CD4-positive, alpha-beta T cell treated with Interleukin-17A for 1 hour (primary cell): ENCODE measurements at places on chromosomes 2 and 18.

DNA sequence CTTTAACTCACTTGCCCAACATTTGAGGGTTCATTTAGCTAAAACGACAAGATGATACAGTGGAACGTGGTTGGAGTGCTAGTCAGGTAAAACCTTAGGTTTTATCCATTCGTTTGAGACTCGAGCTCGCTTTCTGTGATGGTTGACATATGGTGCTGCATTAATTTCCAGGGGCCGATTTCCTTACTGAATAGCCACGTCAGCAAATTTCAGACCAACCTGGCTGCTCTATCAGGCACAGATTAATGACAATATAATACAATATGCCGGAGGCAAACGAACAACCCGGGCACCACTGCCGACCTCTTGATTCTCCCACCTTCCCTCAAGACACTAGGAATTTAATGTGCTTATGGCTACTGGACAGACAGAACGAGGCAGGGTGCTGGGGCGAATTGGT, 42.0 kb downstream of the NABP1 start:
- no peak for DNase-seq

DNA sequence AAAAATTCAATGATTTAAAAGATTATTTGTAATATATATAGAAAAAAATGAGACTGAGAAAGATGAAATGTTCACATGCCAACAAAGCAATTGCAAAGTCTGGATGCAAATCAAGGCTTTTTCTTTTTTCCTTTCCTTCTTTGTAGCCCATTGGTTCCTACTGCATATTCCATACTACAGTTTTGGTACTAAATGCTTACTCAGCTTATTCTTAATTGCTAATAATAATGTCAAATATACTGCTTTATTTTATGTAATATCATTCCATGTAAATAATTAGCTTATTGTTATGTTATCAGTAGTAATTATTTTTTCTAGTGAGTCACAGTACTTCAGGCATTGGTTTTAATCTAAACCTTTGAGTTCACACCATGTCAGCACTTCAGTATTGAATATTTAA, 407.4 kb upstream of the LRRTM1 start:
- DNase-seq, result no peak

DNA sequence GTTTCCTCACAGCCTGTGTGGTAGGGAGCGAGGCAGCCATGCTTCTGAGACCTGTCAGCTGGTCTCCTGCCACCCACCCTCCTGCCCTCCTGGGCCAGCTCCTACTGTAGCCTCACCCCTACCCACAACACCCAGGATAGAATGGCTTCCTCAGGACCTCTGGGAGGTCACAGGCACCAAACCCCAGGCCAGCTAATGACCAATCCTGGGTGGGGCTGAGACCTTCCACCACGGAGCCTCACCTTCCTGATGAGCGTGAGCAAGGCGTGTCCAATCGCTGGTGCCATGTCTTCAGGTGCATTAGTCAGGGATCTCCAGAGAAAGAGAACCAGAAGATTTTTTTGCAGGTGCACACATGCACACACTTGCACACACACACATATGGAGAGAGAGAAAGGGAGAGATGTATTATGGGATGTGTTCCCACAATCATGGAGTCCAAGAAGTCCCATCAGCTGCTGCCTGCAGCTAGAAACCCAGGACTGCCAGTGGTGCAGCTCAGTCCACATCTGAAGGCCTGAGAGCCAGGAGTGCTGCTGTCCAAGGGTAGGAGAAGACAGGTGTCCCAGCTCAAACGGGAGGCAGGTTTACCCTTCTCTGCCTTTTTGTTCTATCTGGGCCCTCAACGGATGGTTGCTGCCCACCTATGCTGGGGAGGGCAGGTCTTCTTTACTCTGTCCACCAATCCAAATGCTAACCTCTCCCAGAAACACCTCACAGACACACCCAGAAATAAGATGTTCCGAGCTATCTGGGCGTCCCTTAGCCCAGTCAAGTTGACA, 70.4 kb upstream of the HDAC4 start:
- DNase-seq, result no peak

DNA sequence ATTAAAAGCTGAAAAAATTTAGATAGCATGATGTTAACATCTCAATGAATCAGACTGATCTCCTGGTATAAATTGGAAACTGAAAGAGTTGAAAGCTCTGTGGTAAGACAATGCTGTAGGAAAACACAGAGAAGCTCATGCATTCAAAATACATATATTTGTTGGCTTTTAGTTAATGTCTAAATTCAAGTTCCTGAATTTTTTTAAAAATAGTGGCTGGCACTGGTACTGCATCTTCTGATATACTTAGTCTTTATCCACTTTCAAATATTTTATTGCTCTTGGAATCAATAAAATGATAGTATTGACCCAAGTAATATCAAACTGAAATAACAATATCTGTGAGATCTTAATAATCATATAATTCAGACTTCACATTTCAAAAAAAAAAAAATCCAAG, 151.4 kb upstream of the FIGN start:
- DNase-seq, result no peak

- no peak for DNase-seq
Observed at GRCh38 chr18:79910563-79911343, 40.7 kb downstream of the SLC66A2 start.

GRCh38 chr2:237411683-237412423, 2.1 kb downstream of the COL6A3 start:
- DNase-seq, result no peak

- DNase-seq, result no peak
Observed at GRCh38 chr2:163571423-163572102, 164.2 kb downstream of the FIGN start.

DNA sequence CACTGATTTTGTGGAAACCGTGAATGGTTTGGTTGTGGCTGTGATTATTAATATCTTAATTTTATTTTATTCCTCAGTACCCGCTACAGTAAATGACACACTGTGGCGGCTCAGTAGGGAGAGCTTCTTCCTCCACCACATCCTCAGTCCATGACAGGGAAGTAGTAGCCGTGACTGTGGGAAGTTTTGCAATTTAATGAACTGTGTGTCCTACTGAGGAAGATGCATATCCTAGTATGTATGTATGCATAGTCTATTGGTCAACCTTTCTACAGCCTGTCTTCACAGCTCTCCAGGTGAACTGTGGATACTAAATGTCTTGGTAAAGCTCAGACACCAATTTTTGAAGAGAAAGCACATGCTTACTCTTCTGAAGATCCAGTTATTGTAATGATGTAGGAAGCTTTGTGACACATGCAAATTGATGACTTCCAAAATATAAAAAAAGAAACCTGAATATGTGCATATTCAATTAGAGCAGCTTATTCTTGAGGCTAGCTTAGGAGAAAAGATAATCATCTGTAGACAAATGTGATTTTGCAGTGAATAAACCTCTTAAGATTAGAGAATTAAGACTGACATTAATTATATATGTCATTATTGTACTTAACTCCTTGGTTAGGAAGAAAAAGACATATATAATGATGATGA, 384.3 kb upstream of the CNTNAP5 start:
- no peak for DNase-seq

DNA sequence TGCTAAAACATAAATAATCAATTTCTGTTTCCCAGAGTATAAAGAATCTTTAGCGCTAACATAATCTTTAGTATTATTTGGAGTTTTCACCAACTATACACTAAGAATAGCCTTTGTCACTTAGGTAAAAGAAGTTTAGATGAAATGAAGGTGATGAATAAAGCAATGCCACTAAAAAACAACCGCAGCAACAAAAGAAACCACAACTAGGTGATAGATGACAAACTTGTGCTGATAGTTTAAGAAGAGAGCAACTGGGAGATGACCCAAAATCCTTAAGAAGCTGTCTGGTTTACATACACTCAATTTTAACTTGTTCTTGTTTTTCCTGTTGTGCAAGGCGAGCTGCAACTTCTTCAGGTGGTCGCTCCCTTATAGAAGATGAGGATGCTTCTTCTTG, 24.8 kb downstream of the IMMT start:
- DNase-seq, result no peak

- DNase-seq, result no peak
Observed at GRCh38 chr2:464562-465309, 176.8 kb upstream of the ALKAL2 start.

DNA sequence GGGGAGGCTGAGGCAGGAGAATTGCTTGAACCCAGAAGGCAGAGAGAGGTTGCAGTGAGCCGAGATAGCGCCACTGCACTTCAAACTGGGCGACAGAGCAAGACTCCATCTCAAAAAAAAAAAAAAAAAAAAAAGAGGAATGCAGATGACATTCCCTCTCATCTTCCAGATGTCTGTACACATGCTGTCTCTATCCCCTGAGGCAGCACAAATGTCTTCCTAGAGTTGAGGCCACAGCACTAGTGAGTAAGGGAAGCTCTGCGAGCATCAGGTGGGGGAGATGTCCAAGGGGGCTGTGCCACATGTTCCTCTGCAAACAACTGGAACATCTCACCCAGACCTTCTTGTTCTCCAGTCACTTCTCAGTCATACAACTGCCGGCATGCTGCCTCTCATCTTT, 35.6 kb upstream of the LRRC30 start:
- no peak for DNase-seq

DNA sequence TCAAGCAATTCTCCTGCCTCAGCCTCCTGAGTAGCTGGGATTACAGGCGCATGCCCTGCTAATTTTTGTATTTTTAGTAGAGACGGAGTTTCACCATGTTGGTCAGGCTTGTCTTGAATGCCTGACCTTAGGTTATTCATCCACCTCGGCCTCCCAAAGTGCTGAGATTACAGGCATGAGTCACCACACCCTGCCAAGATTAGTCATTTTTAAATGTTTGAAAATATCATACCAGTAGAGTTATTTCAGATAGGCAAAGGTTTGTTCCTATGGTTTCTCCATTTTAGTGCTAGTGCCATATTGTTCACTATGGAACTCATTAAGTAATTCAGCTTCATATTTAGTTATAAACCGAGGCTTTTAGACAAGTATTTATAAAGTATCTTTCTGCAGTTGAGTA, 52.3 kb downstream of the HIBCH start:
- DNase-seq, result no peak

DNA sequence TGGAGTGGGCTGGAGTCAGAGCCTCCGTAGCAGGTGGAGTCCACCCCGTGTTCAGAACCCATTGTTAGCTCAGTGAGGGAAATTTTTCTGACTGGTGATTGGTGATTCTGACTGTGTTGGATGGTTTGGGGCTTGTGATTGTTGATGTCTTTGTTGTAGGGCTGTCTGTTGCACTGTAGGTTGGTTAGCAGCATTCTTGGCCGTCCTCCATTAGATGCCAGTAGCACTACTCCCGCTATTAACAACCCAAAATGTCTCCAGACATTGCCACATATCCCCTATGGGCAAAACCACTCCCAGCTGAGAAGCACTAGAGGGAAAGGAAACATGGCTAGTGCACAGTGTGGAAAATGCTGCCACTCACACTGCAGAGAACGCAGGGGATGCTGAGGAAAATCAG, 51.7 kb downstream of the ARMC9 start:
- DNase-seq, result no peak

DNA sequence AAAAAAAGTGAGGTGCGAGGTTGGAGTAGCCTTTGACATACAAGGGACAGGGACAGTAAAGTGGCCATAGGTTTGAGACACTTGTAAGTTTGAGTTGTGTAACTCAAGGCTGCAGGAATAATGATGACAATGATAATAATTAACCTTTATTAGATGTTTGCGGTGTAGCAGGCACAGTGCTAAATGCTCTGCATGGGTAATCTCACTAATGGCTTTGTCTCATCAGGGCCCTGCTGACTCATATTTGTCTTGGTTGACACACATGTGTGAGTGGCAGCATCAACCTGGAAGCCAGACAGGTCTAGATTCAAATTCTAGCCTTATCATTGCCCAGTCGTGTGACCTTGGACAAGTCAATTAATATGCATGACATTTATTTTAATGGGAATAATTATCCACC, 126.2 kb downstream of the FSHR start:
- no peak for DNase-seq

- DNase-seq, result peak; percentile 73
Observed at GRCh38 chr2:98460573-98461497, 16.2 kb downstream of the INPP4A start.

GRCh38 chr18:7273301-7273921, 42.5 kb downstream of the LRRC30 start:
- no peak for DNase-seq
